ELF-1 (cell line): ENCODE measurements at places on chromosomes 3 and 15.

DNA sequence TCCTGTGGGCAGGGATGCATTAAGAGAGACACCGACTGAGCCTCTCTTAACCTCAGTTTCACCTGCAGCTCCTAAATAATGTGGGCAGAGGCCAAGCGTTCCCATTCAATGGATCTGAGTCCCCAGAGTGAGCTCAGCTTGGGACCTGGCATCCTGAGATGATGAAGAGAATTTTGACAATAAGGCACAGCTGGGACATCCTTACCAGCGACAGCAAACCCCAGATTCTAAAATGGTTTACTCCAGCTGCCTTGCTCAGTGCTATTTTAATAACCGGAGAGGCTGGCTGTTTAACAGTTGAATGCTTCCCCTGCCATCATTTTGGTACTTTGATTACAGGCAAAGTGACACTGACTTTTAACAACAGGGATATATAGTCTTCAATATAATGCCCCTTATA is 123.7 kb downstream of the WDR76 start:
- no peak for DNase-seq

GRCh38 chr3:193378706-193379105 is at the start of gene ATP13A5:
ATP13A5 (minus strand) TSS chr3:193378753; CDS start chr3:193378725, 28 bp downstream.
- no peak for DNase-seq

DNA sequence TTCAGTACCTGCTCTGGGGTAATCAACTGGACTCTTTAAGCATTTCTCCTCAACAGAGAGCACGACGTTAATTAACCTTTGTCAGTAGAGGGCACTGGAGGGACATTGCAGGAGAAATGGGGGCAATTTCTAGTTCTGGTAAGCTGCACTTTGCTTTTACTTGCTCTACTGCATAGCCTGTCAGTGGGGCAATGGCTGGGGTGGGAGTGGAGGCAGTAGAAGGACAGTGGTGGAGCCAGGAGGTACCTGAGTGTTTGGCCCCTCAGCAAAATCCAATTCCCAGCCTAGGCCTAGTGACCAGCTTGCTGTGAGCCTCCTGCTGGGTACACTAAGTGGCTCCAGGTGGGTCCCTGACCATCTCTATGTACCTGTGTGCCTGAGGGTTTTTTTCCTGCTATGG is 18.3 kb upstream of the MED12L start:
- DNase-seq, result peak; percentile 54

GRCh38 chr3:190339130-190339529 is 16.9 kb upstream of the CLDN1 start:
- no peak for DNase-seq

- no peak for DNase-seq
Observed at GRCh38 chr3:23277688-23278087, 74.6 kb downstream of the UBE2E2 start.

DNA sequence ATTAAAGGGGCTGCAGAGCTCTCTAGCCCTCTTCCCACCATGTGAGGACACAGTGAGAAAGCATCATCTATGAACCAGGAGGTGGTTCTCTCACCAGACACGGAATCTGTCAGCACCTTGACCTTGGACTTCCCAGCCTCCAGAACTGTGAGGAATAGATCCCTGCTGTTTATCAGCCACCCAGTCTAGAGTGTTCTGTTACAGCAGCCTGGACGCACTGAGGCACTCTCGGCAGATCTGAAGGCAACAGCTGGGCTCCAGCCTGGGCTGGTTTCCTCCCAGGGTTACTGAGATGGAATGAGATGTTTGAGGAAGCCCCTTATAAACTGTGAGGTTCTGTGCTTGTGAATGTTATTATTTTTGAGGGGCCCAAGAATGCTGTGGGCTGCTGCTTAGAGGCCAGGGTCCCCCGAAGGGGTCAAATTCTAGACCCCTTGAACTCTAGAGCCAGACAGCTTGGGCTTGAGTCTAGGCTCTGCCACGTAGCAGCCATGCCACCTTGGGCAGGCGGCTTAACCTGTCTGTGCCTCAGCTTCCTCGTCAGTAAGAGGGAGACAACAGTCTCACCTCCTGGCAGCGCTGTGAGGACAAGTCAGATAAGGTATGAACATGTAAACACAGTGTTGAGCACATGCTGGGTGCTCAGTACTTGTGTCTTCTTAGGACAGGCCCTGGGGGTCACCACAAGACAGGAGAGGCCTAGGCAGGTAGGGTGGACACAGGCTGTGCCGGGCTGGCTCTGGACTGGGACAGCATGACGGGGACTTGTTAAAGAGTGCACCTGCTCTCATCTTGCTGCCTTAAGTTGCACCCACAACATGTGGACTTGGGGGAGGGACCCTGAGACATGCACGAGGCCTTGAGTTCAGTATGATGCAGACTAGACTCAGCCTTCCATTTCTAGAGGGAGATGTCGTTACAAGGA is 49.2 kb downstream of the MGLL start:
- no peak for DNase-seq

DNA sequence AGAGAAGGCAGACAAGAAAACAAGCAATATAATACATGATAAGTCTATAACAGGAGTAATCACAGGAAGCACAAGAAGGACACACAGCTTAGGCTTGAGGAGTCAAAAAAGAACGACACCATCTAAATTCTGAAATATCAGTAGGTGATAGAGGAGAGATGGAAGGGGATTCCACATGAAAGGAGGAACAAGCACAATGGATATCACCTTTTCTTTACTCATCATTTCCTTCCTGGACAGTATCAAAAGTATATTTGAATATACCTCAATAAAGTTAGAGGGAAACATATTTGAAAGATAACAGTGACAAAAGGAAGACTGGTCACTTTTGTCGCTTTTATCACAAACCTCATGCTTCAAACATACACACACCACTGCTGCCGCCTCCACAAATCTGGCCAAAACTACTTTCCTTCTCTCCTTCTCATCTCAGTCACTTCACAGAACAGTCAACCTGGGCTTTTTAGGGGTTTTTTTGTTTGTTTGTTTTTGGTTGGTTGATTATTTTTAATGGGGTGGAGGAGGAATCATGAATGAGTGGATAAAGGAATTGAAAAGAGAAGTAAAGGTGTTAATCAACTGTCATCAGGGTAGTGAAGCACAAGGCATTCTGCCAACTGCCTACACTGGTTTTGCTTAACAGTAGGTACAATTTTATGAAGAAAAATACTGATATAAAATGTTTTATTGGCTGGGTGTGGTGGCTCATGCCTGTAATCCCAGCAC is 18.5 kb downstream of the DENND4A start:
- DNase-seq, result no peak

DNA sequence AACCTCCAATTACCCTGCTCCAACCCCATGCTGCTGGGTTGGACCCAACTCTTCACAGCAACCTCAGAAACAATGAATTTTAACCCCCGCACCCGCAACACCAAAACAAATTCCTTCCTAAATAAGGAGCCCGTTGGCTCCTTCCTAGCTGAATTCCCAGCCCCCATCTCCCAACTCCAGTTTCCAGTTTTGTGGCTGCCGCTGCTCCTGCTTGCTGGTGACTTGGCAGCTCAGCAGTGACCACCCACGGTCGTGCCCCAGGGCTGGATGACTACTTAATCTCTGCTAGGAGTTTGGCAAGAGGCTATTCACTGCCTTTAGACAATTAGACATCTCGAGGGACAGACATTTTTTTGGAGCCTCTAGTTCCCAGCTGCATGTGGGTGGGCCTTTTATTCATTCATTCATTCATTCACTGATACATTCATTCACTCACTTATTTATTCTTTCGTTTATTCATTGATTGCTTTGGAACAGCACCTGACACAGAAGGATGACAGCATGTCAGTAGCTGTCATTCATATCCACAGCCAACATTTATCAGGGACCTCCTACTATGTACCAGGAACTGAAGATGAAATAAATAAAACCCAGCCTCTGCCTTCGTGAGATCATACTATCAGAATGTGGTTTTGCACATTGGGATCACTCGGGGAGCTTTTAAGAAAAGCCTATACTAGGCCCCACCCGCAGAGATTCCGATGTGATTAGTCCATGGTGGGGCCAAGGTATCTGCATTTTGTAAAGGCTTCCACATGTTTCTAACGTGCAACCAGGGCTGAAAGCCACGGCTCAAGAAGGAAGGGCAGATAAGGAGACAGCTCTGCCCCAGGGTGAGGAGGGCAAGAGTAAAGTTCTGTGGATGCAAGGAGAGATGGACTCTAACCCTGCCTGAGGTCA is 256.5 kb downstream of the SHQ1 start:
- DNase-seq, result peak; percentile 96

DNA sequence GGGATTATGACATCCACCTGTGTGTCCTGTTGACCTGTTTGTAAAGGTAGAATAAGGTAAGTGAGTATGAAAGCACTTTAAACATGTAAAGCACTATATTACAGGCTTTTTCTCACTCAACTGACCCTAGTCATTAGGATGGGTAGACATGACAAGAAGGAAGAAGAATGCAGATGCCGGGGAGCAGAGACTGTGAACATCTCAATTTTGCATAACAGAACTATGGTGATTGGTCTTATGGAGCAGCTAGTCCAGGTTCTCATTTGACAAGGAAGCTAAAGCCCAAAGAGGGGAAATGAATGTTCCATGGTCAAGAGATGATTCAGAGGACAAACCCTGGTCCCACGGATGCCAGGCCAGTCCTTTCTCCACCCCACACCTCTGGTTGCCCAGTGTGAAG is 200.1 kb upstream of the BCL6 start:
- DNase-seq, result no peak

DNA sequence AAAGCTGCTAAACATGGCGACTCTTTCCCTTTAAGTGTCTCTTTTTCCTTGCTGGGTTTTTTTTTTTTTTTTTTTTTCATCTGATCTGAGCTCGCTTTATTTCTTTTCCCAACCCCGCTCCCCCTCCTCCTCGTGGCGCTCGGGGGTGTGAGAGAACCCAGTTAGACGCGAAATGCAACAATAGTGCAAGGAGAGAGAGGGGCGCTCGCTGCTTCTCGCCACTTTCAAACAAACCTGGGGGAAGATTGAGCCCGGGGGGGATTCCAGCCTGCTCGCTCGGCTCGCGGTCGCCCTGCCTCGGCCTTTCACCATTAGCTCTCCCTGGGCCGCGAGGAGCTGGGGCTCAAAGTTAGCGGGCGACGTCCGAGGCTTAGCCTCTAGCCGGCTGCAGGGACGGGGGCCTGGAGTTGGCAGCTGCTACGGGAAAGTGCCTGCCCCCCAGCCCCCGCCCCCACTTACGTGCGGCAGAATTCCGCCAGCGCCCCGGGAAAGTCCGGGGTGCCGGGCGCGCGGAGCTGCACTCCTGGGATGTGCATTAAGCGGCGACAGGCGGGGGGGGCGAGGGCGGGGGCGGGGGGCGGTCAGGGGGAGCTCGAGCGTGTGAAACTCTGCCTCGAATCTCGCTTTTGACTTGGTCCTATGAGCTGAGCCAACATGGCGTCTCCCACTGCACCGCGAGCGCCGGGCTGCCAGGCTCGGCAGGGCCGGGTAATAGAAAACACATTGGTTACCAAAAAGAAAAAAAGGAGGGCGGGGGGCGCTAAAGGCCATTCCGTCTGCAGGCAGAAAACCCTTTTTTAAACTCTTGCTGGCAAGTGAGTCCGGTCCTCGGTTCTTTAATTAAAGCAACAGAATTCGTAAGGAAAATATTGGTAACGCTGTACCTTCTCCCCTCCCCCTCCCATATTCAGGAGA is 10.4 kb downstream of the NR2F2 start:
- peak; percentile 91 for DNase-seq

DNA sequence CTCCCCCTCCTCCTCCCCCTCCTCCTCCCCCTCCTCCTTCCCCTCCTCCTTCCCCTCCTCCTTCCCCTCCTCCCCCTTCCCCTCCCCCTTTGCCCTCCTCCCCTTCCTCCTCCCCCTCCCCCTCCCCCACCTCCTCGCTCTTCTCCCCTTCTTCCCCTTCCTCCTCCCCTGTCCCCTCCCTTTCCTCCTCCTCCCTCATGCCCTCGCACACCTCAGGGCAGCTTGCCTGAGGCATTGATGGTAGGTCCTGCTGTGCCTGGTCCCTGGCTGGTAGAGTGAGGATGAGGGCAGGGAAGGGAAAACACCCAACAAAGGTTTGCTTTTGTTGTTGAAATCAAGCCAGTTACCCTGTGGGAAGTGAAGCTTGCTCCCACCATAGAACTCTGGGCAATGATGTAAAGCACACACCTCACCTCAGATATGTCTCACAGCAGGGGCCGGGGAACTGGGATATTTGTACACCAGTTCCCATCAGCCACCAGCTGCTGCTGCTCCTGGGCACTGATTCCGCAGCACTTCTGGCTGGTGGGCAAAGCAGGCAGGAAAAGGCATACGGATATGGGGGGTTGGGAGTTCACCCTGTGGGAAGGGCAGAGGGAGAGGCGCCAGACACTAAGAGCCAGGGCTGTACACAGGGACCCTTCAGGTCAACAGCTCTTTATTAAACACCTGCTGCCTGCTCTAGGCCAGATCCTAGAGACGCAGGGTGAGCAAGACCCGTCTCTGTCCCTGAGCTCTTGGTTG is 13.8 kb downstream of the ISG20 start:
- DNase-seq, result no peak

DNA sequence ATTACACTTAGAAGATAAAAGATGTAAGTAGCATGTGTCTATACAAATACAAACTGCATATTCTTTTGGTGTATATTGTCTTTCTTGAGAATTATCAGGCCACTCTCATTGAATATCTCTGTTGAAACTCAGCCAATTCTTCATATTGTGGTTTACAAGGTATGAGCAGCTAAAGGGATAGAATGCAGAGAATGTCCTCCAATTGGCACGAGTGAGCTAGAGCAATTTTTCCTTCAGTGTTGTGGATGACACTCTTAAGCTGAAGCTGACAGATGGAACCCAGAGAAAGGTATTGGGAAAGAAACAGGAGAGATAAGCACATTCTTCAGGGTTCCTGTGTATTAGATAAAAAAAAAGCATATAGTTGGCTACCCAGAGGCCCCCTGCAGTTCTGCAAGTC is 453.1 kb downstream of the EPHA3 start:
- no peak for DNase-seq

DNA sequence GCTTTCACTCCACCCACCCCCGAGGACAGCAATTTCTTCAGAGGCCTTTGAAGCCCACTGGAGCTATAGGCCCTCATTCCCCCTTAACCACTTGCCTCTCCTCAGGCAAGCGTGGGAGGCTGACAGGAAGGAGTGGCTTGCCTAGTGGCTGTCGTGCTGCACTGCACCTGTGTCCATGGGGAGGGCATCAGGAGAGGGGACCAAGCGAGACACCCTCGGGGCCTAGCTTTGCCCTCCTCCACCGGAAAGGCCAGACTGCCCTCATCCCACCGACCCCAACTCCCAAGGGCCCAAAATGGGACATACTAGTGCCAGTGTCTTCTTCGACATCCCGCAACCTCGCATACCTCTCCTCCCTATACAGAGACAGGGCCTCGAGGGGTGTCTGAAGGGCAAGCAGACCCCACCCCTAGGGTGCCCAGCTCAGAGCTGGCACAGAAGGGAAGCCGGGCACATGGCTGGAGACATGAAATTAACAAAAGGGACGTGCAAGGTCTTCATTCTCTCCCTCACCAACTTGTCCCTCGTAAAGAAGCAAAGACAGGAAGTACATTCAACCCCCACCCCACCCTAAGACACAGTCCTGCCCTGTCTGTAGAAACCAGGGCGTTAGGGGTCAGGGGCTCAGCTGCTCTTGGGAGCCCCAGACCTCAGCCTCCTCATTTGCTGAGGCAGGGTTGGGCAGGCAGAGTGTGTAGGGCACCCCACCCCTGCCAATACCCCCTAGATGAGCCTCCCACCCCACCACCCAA is 24.3 kb downstream of the VIPR1 start:
- DNase-seq, result peak; percentile 9
